ENCODE measurements at places on chromosomes 5 and 9. TPM values are rescaled to one million over a fixed set of nuclear protein-coding genes. Genes with fewer than 3 reads are reported as not detected.

The CLK4 gene
- 67.2 TPM for total RNA-seq

The GABRA6 gene
- not detected for total RNA-seq

The COL23A1 gene
- 2.5 TPM for total RNA-seq

The SLCO6A1 gene
- not detected for total RNA-seq

The KIF4B gene
- not detected for total RNA-seq

The SPATA31E1 gene
- total RNA-seq: not detected

The ZDHHC12 gene
- 70.3 TPM for total RNA-seq

The NUTM2F gene
- not detected for total RNA-seq

The GAS1 gene
- total RNA-seq: 47.6 TPM

The CENPH gene
- 1.8 TPM for total RNA-seq

The FCHO2 gene
- 34.4 TPM for total RNA-seq

The TOR2A gene
- 16.9 TPM for total RNA-seq

The AGTPBP1 gene
- total RNA-seq: 38.3 TPM

The CDX1 gene
- total RNA-seq: not detected

The TESK1 gene
- total RNA-seq: 64.5 TPM

The TAF11L12 gene
- not detected for total RNA-seq

The PAXX gene
- 57.3 TPM for total RNA-seq

The GKAP1 gene
- total RNA-seq: 6.2 TPM

The LHX6 gene
- total RNA-seq: 5.0 TPM

The OSMR gene
- total RNA-seq: 190 TPM

The IL3 gene
- total RNA-seq: not detected

The TSLP gene
- 0.28 TPM for total RNA-seq

The BTNL3 gene
- not detected for total RNA-seq

The CDKN2B gene
- 2.6 TPM for total RNA-seq

The DRD1 gene
- 0.99 TPM for total RNA-seq

The ACOT12 gene
- 2.3 TPM for total RNA-seq

The MEIKIN gene
- not detected for total RNA-seq

The LRRC19 gene
- total RNA-seq: not detected

The RFESD gene
- total RNA-seq: 11.1 TPM

The ZBTB43 gene
- total RNA-seq: 17.0 TPM

The FBN2 gene
- 5.8 TPM for total RNA-seq

The POU5F2 gene
- total RNA-seq: 4.6 TPM

The PCDHGA11 gene
- total RNA-seq: 10.4 TPM

The DDX31 gene
- 19.7 TPM for total RNA-seq

The PCDHA6 gene
- total RNA-seq: 0.14 TPM

The NUTM2G gene
- total RNA-seq: not detected

The TAF11L6 gene
- not detected for total RNA-seq

The GLDC gene
- total RNA-seq: 7.9 TPM

The PAX5 gene
- not detected for total RNA-seq

The MCIDAS gene
- total RNA-seq: not detected

The ESM1 gene
- total RNA-seq: 3.9 TPM

The FSTL4 gene
- not detected for total RNA-seq

The IGFBPL1 gene
- total RNA-seq: 34.0 TPM

The IL13 gene
- not detected for total RNA-seq

The CCDC192 gene
- not detected for total RNA-seq

The SV2C gene
- 0.14 TPM for total RNA-seq

The BARHL1 gene
- total RNA-seq: not detected

The ANKS6 gene
- total RNA-seq: 35.1 TPM

The SLC25A2 gene
- 3.5 TPM for total RNA-seq

The QRFP gene
- total RNA-seq: not detected

The PCDHB4 gene
- 2.8 TPM for total RNA-seq

The GDNF gene
- total RNA-seq: not detected

The PCDH1 gene
- total RNA-seq: 43.4 TPM

The SHROOM1 gene
- total RNA-seq: 13.1 TPM

The HEXB gene
- total RNA-seq: 139 TPM

The FOXI1 gene
- total RNA-seq: not detected

The WNT8A gene
- not detected for total RNA-seq

All from thoracic aorta (tissue), 2 donors.